ENCODE measurements at places on chromosomes 3 and 15.

DNA sequence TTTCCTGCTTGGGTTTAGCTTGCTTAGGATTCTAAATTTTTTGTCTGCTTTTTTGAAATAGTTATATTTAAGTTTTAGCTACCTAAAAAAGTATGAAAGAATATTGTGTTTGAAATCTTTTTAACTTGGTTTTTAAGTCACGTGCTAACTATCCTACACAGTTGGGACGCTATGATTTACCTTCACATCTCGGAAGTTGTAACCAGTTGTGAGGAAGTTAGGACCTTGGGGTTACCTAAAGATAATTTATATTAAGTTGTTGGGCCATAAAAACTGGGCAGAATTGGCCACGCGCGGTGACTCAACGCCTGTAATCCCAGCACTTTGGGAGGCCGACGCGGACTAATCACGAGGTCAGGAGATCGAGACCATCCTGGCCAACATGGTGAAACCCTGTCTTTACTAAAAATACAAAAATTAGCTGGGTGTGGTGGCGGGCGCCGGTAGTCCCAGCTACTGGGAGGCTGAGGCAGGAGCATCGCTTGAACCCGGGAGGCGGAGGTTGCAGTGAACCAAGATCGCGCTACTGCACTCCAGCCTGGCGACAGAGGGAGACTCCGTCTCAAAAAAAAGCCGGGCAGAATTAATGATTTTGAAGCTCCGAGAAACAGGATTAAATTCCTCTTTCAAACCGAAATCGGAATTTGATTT, 1.0 kb downstream of the ZFAND6 start:
- DNase-seq: no peak

DNA sequence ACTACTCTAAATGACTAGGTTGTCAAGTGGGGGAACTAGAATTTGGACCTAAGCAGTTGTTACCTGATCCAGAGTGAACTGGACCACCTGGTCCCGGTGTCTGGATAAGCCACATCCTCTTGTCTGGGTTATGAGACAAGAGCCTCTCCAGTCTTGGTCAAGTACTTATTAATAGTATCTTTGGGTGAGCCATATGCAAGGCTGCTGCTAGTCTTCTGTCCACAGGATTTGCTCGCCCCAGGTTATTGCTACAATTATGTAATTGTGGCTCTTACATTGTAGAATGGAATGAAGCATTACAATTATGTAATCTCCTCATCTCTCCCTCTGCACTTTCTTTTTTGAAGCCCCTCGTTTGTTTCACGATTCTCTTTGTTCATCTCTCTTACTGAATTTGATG, 24.0 kb upstream of the AGBL1 start:
- DNase-seq: no peak

GRCh38 chr15:98174286-98174685, 213.8 kb downstream of the ARRDC4 start:
- no peak for DNase-seq

DNA sequence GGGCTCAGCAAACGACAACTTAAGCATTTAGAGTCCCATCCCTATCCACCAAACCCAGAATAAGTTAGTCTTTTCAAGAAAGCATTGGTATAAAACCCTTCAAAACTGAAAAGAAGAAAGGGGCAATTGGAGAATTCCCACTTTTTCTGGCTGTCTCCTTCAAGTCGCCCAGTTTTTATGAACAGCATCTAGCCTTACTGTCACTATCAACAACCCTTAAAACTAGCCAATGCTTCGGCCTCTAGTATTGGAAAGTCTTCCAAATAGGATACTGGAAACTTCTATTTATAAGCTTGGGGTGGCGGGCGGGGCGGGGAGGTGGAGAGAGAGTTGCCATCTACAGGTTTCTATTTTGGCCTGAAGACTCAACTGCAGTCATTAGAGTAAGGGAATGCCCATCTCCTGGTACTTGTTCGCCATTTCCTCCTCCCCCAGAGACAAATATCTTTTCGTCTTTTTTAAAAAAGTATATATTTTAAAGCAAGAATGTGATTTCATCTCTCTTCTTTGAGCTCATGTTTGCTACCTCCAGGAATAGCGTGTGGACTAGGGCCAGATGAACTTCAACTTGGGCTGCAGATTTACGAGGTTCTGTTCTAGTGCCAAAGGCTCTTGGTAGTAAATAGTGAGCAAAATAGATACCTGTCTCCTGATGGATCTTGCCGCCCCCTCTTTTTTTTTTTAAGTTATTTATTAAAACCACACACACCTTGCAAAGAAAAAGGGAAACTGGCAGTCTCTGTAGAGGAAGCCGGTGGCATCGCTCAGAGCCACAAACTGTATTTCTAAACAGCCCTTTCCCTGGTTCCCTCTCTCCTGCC, 2.7 kb downstream of the BCL6 start:
- no peak for DNase-seq

DNA sequence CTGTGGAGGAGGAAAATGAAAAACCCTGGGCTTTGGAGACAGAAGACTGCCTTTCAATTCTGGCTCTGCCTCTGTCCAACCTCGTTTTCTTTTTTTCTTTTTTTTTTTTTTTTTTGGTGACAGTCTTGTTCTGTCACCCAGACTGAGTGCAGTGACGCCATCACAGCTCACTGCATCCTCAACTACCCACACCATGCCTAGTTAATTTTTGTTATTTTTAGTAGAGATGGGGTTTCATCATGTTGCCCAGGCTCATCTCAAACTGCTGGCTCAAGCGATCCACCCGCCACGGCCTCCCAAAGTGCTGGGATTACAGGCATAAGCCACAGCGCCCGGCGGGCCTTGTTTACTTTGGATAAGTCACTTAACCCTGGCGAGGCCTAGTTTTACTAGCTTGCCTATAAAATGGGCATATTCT, 66.3 kb upstream of the SLC25A26 start:
- no peak for DNase-seq

- no peak for DNase-seq
These were observed 3.7 kb upstream of the FAM131A start for GRCh38 chr3:184333700-184334099.

DNA sequence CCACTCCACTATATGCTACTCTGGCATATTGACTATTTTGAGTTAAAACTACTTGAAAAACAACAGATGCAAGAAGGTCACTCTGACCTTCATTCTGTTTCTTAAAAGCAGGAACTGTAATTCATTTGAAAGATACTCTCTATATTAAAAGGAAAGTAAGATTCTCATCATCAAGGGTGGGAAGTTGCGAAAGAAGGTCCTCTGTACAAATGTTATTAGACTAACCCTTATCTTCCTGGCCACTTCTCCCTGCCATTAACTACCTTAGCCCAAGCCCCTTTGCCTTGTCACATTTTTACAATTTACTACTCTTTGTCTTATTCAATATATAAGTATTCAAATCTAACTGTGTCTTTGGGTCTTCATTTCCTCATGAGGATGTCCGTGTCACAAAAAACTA, 16.1 kb downstream of the SIDT1 start:
- no peak for DNase-seq

GRCh38 chr15:65939901-65940617, 70.8 kb downstream of the RAB11A start:
- peak; percentile 81 for DNase-seq

DNA sequence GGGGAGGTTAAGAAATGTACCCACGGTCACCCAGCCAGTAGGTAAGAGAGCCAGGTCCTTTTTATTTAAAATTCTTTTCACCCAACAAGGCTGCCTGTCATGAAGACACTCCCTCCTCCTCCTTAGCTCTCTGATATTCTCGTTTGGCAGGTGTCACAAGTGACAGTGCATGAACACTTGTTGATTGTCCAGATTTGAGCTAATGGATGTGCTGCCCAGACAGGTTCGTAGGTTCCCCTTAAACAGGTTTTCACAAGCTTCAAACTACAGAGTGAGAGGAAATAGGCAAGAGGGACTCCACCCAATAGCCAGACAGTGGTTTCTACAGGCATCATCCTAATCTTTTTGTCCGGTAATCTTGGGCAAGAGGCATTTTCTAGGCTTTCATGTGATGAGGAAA, 32.2 kb downstream of the ATP13A4 start:
- DNase-seq: no peak

DNA sequence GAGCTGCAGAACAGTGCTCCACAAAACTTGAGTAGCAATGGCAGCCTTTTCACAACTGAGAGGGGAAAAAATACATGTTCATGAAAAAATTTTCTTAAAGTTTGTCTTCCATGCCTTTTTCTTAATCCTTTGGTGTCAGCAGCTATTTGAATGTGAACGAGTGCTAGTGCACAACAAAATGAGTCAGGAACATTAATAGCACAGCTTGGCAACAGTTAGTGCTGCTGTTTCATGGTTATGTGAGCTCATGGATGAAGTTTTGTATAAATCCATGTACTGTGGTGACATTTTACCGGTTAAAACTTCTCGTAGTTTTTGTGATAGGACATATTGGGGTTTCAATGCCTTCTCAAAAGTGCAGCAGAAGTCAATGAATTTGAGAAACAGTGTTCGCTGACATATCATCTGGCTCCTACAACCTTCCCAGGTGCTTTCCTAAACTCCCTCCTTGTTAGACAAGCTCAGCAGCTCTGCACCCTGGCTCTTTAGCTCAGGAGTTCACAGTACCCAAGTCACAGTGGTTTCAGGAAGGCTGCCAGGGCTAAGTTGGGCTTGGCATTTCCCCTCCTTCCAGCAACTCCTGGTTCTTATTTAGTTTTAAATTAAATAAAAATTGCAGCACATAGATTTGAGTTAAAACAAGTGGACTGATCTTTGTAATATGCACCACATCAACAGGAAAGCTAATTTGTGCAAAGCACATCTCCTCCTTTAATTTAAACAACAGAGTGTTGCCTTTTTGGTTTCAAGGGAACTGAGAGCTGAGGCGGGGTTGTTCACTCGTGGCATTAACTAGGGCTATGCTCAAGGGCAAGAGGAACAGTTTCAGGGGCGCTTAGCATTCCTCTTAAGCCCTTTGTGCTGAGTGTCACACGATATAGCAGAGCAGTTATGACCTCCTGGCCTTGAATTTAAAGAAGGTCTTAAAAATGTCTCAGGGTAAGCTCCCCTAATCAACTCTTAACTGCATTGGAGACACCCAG, 362.8 kb downstream of the CHST2 start:
- peak; percentile 20 for DNase-seq

GRCh38 chr3:55623786-55624185, 136.7 kb upstream of the WNT5A start:
- no peak for DNase-seq
